ENCODE measurements at places on chromosomes 16 and 17. TPM values are rescaled to one million over a fixed set of nuclear protein-coding genes. Genes with fewer than 3 reads are reported as not detected.
A peak's percentile ranks its signal among the peaks of the same experiment; 100 is the strongest.

NME1 gene
- 38.5 TPM for total RNA-seq

- H3K36me3 ChIP-seq: no peaks in the 10 kb centered on the region
- H3K4me3 ChIP-seq: no peak overlapping the region
- H3K4me1 ChIP-seq: peaks cover 20% of the 10 kb centered on the region
- no peak overlapping the region for H3K27ac ChIP-seq
Observed at GRCh38 chr17:81931557-81932332, 4.2 kb upstream of the MAFG start.

GRCh38 chr17:49327835-49328784 lies 33.9 kb downstream of the ZNF652 start:
- H3K36me3 ChIP-seq: no peaks in the 10 kb centered on the region
- no peak overlapping the region for H3K27ac ChIP-seq
- DNase-seq: no peak
- no peak overlapping the region for H3K4me3 ChIP-seq

DNA sequence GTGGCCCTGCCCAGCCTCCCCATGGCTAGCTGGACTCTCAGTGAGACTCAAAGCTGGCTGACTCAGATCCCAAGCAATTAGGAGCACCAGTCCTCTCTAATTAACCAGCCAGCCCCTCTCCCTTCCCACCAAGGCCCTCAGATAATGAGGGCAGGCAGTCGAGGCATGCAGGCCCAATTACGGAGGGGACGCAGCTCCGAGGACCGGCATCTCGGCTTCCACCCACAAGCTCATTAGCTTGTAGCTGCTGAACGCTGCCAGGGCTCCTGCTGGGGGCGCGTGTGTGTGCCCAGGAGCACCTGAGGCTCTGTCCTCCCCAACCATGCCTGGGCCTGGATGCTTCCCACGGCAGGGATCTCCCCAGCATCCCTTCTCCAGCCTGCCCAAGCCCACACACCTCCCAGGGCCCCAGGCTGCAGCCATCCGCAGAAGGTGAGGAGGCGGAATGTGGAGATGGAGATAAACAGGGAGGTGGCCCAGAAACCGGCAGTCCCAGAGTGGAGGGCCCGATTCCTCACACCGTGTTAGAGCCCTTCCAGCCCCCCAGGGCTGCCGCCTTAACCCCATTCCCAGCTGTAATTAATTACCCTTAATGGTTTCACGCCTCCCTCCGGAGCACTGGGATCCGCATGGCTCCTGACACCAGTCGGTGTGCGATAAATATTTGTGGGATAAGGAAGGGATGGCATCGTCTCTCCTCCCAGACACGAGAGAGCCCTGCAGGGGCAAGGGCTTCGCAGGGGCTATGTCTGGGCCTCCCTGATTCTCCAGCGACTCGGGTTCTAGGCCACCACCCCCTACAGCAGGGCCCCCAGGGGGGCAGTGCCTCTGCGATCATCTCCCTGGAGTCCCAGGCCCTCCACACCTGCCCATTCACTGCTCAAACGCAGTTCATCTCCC lies 42.2 kb downstream of the RPH3AL start:
- no peak overlapping the region for H3K27ac ChIP-seq
- no peaks in the 10 kb centered on the region for H3K27me3 ChIP-seq
- no peak overlapping the region for H3K4me3 ChIP-seq
- no peak for DNase-seq

DNA sequence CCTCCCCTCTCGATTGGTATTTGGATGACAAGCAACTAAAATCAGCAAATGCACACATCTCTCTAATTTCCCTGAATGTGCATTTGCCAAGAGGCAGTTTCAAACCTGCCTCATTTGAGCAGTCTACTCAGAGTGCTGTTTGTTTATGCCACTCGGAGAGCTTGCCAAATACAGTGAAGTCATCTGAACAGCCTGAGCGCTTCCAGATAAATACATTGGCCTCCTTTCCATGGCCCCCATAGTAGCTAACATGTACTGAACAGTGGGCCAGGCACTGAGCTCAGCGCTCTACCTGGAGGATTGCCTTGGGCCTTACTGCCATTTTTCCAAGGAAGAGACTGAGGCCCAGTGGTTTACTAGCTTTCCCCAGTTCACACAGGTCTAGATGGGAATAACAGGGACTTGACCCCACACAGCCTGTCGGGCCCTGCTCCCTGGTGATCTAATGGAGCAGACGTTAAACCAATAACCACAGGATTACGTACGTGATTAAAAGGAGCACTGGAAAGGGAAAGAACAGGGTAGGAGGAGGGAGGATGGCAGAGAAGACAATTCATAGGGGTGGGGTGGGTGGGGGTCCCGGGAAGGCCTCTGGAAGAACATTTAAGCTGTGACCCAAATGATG lies 18.7 kb upstream of the ANKRD40CL start:
- H3K36me3 ChIP-seq: no peaks in the 10 kb centered on the region
- DNase-seq: no peak
- H3K4me3 ChIP-seq: no peak overlapping the region
- H3K4me1 ChIP-seq: peaks cover 14% of the 10 kb centered on the region

- H3K4me3 ChIP-seq: peak overlapping the region; percentile 32
- peak overlapping the region; percentile 95 for H3K27ac ChIP-seq
- H3K4me1 ChIP-seq: peaks cover 34% of the 10 kb centered on the region
- no peaks in the 10 kb centered on the region for H3K36me3 ChIP-seq
Observed at GRCh38 chr17:83078378-83079351, 744 bp upstream of the METRNL start.

DNA sequence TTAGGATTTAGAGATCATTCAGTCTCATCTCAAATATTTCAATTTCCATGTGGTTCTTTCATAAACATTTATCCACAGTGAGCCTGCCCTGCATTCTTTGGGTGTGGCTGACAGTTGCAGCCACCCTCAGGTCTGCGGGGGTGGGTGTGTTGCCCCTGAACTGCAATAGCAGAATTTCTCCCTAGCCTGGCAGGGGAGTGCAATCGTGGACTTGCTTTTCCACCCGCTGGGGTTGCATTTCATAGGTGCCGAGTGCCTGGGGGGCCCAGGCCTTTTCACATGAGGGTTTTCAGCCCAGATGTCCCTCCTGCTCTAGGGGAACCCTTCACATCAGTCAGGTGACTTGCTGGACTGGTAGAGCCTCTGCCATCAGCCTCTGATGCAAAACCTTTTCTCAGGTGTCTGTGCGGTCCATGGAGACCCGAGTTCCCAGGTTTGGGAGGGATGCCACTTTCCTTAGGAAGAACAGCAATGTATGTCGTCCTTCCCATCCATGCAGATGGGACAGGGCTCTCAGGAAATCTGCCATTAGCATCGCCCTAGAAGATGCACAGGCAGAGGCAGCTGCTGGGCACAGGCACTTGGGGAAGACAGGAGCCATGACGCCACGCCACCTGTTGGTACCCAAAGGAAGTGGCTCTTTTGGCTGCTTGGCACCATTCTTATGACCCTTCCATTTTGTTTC lies 2.4 kb upstream of the USP36 start:
- H3K4me3 ChIP-seq: no peak overlapping the region
- no peaks in the 10 kb centered on the region for H3K27me3 ChIP-seq
- H3K27ac ChIP-seq: peak overlapping the region; percentile 29
- H3K36me3 ChIP-seq: peaks cover under 1% of the 10 kb centered on the region
- no peak for DNase-seq

TSPAN10 gene
- total RNA-seq: not detected

All from tibial nerve (tissue), 4 donors.